Stimulated activated CD4-positive, alpha-beta T cell treated with anti-CD3 and anti-CD28 coated beads, Interleukin-2, amount 100 ng/mL, for 24 hours (primary cell): ENCODE measurements at places on chromosomes 3 and 15.

DNA sequence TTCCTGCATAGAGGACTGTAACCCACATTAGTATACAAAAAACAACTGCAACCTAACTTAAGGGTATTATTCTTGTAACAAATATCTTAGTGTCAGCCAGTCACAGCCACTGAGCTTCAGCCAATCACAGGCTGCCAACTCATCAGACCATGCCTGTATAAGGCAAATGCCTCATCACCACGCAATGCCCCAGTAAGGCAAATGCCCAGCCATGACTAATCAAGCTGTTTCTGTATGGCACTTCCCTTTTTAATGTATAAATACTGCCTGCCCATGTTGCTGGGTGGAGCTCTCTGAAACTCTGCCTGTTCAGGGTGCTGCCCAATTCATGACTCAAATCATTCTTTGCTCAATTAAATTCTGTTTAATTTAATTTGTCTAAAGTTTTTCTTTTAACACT is 18.4 kb upstream of the GABRA5 start:
- DNase-seq, result no peak

GRCh38 chr15:84661001-84661400 is 3.0 kb upstream of the NMB start:
- no peak for DNase-seq

GRCh38 chr3:187943677-187944389 is 198.6 kb upstream of the BCL6 start:
- DNase-seq, result no peak

DNA sequence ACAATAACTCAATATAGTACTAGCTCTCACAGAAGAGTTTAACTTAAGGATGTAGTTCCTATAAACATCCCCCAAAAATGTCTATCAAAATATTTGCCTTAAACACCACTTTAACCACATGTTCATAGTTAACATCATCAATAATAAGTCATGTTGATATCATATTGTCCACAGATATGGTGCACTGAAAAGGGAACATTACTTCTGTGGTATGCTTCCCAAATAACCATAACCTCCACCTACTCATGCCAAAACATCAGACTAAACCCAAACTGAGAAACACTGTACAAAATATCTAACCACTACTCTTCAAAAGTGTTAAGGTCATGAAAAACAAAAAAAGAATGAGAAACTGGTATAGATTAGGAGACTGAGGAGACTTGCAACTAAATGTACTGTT is 32.9 kb downstream of the SLC4A7 start:
- no peak for DNase-seq

DNA sequence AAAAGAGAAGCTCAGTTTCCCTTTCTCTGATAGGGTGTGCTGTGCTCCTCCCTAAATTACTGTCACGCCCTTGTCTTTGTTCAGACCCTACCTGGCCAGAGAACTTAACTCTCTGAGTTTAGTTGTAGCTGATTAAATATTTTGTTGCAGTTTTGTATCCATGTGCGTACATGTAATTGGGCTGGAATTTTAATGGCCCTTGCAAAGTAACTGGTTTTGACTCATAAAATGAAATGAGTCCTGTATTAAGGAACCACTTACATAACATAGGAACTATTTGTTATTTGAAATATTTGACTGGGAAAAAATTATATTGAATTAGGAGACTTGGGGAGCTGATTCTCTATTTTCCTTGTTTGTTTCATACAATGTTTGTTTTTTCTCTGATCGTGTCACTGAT is 80.2 kb downstream of the LRRK1 start:
- no peak for DNase-seq

- peak; percentile 87 for DNase-seq
Measured at GRCh38 chr3:50321336-50322114, 1.0 kb downstream of the HYAL2 start.

GRCh38 chr15:73851689-73852088 is 21.7 kb upstream of the TBC1D21 start:
- peak; percentile 49 for DNase-seq

DNA sequence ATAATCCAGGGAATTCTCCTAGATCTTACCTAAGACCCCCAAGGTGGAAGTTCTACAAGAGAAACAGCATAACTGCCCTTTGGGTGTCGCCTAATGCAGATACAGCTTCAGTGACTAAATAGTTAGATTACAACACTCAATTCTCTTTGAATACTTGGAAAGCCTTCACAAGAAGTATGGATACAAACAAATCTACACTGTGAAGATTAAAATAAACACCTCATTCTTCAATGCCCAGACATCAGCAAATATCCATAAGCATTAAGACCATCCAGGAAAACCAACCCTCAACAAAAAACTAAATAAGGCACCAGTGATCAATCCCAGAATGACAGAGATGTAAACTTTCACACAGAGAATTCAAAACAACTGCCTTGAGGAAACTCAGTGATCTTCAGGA is 963.2 kb downstream of the PLOD2 start:
- DNase-seq, result no peak

- DNase-seq, result no peak
Measured at GRCh38 chr15:52423852-52424251, 104.8 kb downstream of the MYO5A start.

- no peak for DNase-seq
Measured at GRCh38 chr3:113804661-113805060, 33.9 kb upstream of the GRAMD1C start.

DNA sequence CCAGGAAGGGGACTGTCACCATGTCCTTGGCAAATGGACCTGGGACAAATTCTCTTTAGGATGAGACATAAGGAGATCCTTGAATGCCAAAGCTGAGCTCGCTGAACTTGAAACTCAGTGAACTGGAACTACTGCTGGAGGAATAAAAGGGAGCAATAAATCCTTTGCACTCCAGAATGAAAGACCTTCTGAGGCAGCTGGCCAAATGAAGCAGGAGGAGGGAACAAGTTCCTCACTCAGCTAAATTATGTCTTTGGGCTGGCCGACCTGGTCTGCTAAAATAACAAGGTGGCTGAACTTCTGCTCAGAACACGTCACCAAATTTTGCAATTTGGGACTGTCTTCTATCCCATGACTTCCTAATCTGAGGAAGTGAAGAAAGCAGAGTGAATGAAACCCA is 314.7 kb downstream of the LPP start:
- no peak for DNase-seq

DNA sequence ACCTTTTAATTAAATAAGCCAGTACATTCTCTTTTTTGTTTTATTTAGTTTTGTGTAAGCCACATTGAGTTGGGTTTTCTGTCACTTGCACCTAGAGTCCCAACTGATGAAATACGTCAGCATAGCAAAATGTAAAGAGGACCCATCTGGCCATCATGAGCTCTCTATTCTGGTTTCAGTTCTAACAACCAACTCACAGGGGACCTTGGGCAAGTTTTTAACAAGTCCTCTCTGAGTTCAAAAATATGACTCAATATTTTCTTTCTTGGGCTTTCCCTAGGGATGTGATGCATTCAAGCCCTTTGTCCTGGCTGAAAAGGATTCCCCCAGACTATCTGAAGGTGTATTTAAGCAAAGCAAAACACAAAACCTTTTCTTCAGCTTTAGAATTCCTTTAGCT is 32.9 kb downstream of the PLCH1 start:
- DNase-seq, result no peak

- DNase-seq, result no peak
Measured at GRCh38 chr3:15399970-15400369, 27.4 kb downstream of the METTL6 start.

DNA sequence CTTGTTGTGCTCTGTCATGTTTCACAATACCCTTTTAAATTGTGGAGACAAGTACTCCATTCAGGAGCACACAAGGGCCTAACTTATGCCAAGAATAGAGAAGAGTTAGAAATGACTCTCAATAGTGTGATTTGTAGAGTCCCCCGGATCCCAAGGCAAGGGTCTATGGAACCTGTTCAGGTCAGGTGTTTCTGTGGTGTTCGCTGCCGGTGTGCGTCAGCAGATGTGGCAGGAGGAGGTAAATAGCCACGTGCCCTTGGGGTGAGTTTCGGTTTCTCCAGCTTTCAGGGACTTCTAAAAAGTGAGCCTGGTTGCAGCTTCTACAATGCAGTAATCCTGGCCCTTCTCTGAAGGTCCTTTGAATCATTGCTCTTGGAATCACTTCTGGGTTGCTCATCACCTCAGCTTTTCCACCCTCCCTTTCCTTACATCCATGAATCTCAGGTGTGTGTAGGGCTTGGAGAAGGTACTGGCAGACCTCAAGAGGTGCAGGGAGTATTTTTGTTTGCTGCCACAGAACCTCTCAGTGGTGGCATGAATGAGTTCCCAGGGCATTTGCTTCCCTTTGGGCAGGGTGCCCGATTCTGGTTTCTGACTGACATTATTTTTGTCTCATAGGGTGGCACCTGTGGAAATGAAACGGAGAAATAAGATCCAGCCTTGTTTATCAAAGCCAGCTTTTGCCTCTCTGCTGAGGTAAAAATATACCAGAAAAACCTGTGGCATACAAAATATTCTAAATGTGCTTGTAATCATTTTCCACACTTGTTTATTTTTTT is 7.3 kb downstream of the ST3GAL6 start:
- DNase-seq, result no peak

GRCh38 chr15:25890529-25890928 is 27.4 kb upstream of the ATP10A start:
- no peak for DNase-seq

DNA sequence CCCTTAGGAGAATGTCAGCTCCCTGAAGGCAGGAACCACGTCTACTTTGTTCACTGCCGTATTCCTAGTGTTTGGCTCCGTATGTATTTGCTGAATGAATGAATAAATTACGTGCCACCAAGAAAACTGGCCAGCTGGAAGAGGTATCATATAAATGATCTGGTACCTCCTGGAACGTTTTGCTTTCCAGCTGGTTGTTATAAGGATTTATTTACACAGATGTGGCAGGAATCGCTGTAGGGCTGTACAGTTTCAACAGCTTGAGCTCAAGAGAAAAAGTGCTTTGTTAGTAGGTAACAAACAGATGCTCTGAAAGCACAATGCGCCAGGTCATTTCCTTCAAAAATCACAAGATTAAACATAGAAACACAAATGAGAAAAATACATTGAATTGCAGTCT is 108.8 kb upstream of the ATP2B2 start:
- DNase-seq, result no peak

- no peak for DNase-seq
Measured at GRCh38 chr3:159937561-159938166, 51.0 kb upstream of the IL12A start.

- no peak for DNase-seq
Measured at GRCh38 chr15:69731081-69731330, 278.4 kb downstream of the RPLP1 start.

GRCh38 chr3:70261283-70261682 is 51.2 kb downstream of the MDFIC2 start:
- no peak for DNase-seq

GRCh38 chr3:160330109-160330508 is 68.9 kb downstream of the IFT80 start:
- DNase-seq, result no peak

DNA sequence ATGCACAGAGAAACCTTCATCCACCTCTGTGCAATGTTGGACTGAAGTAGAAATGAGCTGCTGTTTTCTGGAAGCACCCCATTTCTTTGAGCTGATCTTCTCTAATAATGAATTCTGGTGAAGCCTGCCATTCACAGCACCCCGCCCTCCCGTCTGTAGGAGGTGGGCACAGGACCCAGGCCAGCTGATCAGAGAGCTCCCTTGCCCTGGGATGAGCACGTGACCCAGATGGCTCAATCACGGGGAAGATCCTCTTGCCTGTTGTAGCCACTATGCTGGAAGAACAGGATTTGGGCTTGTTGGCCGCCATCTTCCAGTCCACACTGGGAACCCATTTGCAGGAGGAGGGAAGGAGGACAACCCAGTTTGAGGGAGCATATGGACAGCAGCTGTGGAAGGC is 44.5 kb downstream of the GOLGA6L2 start:
- DNase-seq, result no peak

GRCh38 chr3:49602877-49603411 is 48.7 kb downstream of the BSN start:
- peak; percentile 58 for DNase-seq

GRCh38 chr3:100825574-100825973 is 116.3 kb downstream of the TFG start:
- no peak for DNase-seq

- no peak for DNase-seq
Measured at GRCh38 chr3:45084361-45084760, 58.3 kb downstream of the CLEC3B start.

DNA sequence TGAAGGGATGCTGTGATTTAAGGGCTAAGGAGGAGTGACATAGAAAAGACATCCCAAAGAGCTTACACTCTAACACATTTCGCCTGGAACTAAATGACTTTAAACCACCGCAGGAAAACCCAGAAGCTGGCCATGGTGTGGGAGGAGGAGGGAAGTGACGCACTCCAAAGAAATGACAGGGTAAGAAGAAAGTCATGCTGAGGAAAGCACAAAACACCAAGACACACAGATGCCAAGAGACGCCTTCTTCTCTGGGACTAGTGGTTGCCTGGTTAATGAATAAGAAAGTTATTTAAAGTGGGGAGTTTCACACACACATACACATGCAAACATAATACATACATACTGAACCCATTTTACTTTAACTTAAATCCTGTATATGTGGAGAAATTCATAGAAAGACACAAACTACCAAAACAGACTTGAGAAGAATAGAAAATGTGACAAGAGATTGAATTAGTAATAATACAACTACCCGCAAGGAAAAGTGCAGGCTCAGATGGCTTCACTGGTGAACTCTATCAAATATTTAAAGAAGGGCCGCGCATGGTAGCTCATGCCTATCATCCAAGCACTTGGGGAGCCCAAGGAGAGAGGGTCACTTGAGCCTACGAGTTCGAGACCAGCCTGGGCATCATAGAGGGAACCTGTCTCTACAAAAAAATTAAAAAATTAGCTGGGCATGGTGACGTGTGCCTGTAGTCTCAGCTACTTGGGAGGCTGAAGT is 125.5 kb downstream of the NSMCE3 start:
- DNase-seq, result no peak

DNA sequence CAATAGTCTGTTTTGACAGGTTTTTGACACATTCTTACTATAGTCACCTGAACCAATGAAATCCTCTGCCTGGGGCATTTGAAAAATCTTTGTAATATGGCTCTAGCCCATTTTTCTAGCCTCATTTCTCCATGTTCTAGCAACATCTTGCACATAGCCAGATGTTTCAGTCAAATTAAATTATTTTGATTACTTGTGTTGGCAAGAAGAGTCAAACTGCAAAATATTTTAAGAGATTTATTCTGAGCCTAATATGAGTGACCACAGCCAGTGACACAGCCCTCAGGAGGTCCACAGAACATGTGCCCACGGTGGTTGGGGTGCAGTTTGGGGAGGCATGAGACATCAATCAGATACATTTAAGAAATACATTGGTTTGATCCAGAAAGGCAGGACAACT is 6.9 kb downstream of the IFT122 start:
- DNase-seq, result no peak

DNA sequence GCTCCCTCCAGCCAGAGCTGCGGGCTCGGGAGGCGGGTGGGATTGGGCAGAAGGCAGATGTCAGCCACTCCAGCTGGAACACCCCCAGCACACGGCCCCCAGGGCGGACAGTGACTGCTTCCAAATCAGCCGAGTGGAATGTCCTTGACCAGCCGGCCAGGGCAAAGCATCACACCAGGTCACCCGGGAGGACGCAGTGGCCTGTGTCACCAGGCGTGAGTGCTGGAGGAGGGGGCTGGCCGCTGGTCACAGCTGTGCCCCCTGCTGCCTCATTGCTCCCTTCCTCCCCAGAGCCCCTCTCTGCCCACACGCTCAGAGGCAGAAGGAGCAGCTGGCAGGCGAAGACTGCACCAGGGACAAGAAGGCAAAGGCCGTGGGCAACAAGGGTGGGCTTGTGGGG is 33.5 kb downstream of the NTRK3 start:
- DNase-seq, result no peak

GRCh38 chr3:149496891-149497290 is 22.4 kb downstream of the TM4SF4 start:
- DNase-seq, result no peak
